ENCODE measurements at places on chromosomes 2 and 18.

DNA sequence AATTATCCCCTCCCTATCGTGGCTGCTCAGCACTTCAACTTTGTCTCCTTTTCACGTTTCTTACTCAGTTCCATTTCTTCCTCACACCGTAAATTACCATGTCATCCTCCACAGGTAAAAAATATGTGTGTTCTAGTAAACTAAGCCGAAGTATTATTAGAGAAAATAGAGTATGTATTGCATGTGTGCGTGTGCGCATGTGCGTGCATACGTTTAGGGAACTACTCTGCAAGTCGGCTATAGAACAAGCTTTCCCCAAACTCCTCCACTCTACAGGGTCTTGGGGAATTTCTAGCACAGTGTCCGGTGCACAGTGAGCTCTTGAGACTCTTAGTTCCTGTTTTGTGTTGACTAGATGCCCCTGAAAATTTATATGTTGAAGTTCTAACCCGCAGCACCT is 9.1 kb upstream of the RAX start:
- DNase-seq = no peak

GRCh38 chr2:104371087-104371781 is 482.7 kb upstream of the POU3F3 start:
- no peak for DNase-seq

- DNase-seq = no peak
Measured at GRCh38 chr18:28682912-28683311, 506.0 kb upstream of the CDH2 start.

DNA sequence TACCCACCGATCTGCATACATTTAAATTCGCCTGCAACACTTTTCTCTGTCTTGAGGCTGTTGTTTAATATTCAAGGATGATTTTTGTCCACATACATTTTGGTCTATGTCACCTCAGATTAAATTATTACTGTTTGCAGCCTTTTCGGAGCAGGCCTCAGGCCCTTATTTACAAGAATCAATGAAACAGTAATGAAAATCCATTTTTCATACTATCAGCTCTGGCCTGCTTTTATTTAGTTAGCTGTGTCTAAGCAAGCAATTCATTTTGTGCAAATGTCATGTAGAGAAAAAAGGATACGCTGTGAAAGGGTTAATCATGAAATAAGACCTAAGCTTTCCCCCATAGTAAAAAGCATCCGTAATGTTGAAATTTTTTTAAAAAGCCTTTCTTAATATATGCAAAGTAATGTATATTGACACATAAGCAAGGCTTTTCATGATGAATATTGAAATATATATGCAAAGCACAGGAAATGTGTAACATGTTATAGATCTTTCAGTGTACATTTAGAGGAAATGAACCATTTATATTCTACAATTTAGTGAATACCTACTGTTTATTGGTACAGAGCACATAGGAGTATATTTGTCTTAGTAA is 1135.3 kb upstream of the ZEB2 start:
- DNase-seq = no peak

- no peak for DNase-seq
Measured at GRCh38 chr18:2237706-2238105, 333.6 kb downstream of the METTL4 start.

DNA sequence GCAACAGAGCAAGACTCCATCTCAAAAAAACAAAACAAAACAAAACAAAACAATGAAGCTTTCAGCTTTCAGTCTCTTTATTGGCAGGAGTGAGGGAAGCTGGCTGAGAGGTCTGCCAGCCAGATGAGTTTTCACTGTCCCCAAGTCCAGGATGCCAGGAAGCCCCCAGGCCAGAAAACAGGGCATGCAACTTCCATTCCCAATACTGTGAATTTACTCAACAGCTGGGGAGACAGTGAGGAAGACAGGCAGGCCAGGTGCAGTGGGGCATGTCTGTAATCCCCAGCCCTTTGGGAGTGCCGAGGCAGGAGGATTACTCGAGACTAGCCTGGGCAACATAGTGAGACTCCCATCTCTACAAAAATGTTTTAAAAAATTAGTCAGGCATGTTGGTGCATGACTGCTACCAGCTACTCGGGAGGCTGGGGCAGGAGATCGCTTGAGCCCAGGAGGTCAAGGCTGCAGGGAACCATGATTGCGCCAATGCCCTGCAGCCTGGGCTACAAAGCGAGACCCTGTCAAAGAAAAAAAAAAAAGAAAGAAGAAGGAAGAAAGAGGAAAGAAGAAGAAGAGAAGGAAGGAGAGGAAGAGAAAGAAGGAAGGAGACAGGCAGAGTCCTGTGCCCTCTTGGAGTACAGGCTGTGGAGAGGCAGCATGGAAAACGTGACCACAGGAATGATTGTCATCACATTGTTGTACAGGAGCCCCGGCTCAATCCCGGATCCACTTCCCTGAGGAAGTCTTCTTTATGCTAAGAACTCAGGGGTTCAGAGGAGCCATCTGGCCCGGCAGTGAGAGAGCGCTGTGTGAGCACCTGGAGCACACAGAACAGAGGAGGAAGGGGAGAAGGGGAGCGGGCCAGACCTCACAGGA is 29.2 kb upstream of the POMC start:
- no peak for DNase-seq

GRCh38 chr2:23757686-23758433 is 169.1 kb downstream of the ATAD2B start:
- no peak for DNase-seq

DNA sequence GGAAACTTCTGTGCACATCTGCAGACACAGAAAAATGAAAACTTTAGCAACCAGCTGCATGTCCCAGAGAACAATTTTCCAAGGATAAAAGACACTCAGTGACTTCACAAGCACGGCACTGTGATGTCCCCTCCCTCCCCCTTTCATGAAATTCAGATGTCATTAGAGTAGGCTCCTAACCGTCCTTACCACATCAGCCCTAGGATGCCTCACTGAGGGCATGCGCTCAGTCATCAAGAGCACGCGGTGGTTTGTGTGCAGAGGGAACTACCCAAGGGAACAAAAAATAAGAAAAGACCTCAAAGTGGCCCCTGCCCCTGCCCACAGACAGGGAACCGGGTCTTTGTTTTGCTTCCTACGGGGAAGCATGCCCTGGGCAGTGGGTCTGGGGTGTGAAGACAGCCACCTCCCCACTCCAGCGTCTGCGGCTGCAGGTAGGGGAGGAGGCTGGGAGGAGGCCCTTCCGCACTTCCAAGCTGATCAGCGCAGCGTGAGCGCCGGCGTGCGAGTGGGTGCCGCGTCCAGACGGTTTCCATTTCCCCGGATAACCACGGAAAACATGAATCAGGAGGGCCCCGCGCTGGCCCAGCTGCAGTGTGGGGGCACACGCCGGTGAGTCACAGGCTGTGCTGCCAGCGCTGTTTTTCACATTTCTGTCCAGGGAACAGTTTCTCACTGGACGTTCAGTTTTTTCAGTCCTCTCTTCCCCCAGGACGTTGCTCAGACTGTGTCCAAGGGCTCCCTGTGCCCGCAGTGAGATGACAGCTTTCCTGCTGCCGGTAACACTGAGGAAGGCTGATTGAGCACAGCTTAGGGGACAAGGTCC is 70.6 kb downstream of the COPS8 start:
- peak; percentile 73 for DNase-seq

DNA sequence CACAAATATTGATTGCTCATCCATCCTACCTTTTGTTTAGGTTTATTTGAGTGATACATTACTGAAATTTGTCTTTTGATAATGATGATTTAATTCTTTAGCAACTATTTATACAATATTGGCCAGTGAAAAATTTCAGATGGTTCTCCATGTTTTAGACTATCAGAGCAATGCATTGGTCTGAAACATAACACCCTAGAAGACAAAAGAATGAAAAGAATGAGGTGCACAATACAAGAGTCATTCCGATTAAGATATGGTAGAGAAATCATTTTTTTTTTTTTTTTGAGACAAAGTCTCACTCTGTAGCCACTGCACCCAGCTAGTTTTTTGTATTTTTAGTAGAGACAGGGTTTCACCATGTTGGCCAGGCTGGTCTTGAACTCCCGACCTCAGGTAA is 197.4 kb upstream of the FAM98A start:
- DNase-seq = no peak

GRCh38 chr2:205700331-205701132 is 18.2 kb downstream of the NRP2 start:
- DNase-seq = peak; percentile 57

DNA sequence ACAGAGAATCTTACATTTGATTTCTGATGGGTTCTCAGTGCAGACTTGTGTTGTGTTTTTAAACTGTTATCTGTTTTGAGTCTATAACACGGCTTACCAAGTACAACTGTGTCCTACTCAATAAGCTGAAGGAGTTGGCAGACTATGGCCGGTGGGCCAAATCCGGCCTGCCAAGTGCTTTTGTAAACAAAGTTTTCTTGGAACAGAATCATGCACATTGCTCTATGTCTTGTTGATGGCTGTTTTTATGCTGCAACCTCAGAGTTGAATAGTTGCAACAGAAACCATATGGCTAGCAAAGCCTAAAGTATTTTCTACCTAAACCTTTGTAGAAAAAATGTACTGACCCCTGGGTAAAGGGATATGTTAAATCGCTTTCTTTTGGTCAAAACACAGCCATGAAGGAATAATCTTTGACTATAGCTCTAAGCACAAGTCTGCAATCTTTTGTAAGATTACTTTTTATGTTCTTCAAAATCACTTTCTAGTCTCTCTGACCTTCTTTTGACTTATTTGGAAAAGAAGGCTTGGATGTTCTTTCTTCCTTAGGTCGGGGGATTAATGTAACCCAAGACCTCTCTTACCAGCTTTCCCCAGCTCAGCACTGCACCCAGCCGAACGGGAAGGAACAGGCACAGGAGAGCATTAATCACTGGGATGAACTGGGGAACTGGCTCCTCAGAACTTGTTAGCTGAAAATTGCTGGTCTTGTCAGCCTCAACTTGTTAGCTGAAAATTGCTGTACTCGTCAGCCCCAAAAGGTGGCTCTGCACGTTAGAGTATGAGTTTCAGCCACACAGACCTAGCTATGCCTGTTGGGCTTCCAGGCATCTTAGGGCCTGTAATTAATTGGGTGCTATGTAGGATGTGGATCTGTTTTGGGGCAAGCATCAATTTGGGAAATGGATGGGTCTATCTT is 75.4 kb downstream of the CD8B2 start:
- no peak for DNase-seq

GRCh38 chr2:207897541-207898353 is 127.6 kb downstream of the PLEKHM3 start:
- no peak for DNase-seq

GRCh38 chr2:102485147-102485785 is 12.2 kb downstream of the SLC9A4 start:
- no peak for DNase-seq

DNA sequence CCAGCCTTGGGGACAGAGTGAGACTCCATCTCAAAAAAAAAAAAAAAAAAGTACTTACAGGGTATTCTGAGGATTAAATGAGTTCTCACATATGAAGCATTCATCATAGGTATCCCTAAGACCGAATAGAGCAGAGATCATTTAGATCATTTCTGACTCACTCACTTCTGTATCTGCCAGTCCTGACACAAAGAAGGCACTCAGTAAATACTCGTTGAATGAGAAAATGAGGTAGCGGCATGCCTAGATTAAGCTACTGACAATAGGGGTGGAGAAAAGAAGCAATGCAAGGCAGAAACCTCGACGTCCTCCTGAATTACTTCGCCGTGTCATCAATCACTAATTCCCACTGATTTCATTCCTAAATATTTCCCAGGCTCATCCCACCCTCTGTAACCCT is 103.8 kb downstream of the GREB1L start:
- DNase-seq = no peak

GRCh38 chr2:160820691-160821090 is 327.1 kb upstream of the RBMS1 start:
- no peak for DNase-seq

DNA sequence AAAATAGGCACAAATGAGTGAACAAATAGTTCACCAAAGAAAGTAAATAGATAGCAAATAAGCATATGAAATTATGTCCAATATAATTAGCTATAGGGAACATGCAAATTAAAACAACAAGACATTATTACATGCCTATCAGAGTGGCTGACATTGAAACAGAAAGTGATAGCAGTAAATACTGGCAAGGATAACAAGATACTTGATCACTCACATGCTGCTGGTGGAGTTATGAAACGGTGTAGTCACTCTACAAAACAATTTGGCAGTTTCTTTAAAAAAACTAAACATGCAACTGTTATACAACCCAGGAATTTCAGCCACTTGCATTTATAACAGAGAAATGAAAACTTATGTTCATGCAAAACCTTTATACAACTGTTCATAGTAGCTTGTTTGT is 439.2 kb upstream of the ACVR2A start:
- no peak for DNase-seq

DNA sequence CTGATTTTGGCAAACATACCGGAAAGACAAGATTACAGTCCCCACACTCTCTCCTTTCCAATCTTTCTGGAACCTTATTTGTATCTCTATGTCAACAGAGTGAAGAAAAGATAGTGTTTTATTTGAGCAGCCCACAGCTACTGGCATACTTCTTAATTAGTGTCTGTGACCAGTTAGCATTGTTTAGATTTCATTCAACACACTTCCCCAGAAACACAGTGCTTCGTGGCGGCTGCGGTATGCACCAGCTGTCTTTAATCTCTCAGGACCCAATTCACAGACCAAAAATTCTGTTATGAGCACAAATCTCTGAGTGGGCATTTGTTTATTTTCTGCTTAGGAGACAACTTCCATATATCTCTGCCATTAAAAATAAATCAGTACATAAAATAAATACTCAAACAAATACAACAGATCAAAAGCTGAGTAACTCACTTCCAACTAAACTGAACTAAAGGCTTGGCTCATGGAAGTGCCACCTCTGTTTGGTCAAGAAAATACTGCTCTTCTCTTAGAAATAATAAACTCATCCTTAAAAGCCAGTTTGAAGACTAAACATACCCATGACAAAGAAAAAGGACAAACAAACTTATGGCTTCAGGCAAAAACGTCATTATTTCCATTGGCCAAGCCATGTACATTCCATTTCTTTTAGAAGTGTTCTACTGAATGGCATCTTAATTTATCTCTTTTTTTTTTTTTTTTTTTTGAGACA is 392.4 kb downstream of the TXNL1 start:
- DNase-seq = no peak

DNA sequence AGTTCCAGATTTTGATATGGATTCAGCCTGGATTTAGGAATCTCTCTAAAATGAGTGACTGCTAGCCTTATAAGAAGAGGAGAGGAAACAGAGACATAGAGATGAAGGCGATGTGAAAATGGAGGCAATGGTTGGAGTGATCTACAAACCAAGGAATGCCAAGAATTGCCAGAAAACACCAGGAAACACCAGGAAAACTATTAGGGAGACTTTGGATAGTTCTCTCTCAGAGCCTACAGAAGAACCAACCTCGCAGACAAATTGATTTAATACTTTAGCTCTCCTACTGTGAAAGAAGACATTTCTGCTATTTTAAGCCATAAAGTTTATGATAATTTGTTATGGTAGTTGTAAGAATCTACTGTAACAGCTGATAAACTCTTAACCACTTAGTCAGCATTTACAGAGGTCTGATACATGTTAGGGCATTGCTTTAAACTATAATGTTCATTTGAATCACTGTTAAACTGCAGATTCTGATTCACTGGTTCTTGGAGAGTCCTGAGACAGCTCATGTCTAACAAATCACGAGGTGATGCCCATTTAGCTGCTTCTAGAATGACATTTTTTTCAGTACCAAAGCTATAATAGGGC is 1702.6 kb upstream of the LRRTM1 start:
- no peak for DNase-seq

All from stimulated activated CD4-positive, alpha-beta T cell treated with anti-CD3 and anti-CD28 coated beads, Interleukin-1b, Interleukin-23, amount 100 ng/mL, for 48 hours (primary cell).